Stimulated activated CD4-positive, alpha-beta T cell treated with anti-CD3 and anti-CD28 coated beads, TNF-alpha, amount 100 ng/mL, for 1 hour (primary cell): ENCODE measurements at places on chromosomes 2 and 18.

- no peak for DNase-seq
Measured at GRCh38 chr2:99648906-99649789, 159.3 kb upstream of the REV1 start.

- no peak for DNase-seq
Measured at GRCh38 chr2:226531061-226531810, 268.4 kb downstream of the IRS1 start.

DNA sequence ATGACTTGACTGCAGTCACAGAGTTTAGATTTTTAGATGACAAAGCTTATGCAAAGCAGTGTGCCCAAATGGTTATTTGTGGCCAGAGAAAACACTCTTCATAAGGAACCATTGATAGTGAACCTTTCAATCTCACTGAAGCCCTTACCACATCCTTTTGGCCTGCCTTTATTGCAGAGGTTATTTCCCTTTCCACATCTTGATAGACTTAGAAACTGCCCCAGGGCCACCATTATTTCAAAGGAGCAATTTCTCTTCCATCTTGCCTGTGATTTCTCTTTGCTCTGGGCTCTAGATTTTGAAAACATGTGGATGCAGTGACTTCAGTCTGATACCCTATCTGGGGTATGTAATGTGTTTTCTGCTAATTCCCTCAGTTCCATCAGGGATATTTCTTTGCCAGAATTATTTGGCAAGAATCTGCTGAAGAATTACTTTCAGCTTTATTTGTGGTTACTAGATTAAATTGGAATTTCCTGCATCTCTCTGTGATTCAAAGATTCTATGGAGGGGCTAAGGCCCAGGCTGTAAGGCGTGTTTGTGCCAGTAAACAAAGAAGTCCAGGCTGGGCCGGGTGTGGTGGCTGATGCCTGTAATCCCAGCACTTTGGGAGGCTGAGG, 51.0 kb downstream of the MOGAT1 start:
- DNase-seq: no peak

GRCh38 chr2:28952836-28953211, 28.3 kb upstream of the TOGARAM2 start:
- DNase-seq: no peak

- no peak for DNase-seq
Measured at GRCh38 chr2:180411661-180412060, 404.6 kb upstream of the CWC22 start.

DNA sequence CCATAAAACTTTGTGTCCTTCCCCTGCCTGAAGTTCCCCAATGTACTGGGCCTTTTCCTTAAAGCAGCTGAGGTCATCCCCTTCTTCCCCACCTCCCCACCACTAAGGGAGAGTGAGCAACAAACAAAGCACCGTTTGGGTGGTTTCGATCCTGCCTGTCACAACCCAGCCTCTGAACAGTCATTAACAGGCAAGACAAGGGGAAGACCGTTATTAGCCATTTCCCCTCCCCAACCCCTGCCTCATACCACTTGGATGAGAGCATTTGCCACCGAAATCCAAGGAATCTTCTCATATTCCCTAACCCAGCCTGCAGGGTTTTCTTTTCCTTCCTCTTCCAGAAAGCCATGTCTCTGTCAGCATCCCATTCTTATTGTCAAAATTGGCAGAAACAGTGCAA, 65.6 kb downstream of the STRADB start:
- DNase-seq: no peak

GRCh38 chr2:121096611-121097010, 188.4 kb downstream of the TFCP2L1 start:
- DNase-seq: no peak

- no peak for DNase-seq
Measured at GRCh38 chr2:54881759-54882158, 158.3 kb downstream of the EML6 start.

- DNase-seq: no peak
Measured at GRCh38 chr18:79509536-79509930, 113.8 kb downstream of the NFATC1 start.

GRCh38 chr2:44651974-44652373, 289.5 kb upstream of the SIX3 start:
- DNase-seq: no peak

DNA sequence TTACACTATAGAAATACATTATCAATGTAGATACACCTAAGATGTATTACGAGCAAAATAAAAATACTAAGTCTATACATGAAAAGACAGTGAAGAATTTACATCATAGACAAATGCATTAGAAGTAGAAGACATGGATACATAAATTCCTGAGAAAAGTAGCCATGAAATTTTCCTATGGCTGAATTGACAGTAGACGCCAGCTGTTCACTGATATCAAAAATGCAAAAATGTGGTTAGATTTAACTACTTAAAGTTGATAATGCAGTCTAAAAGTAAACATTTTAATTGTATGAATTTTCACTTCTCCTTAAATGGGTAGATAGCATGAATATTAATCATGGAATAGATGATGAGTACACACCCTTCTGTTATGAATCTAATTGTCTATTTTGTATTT, 350.9 kb downstream of the ARHGAP15 start:
- DNase-seq: no peak

DNA sequence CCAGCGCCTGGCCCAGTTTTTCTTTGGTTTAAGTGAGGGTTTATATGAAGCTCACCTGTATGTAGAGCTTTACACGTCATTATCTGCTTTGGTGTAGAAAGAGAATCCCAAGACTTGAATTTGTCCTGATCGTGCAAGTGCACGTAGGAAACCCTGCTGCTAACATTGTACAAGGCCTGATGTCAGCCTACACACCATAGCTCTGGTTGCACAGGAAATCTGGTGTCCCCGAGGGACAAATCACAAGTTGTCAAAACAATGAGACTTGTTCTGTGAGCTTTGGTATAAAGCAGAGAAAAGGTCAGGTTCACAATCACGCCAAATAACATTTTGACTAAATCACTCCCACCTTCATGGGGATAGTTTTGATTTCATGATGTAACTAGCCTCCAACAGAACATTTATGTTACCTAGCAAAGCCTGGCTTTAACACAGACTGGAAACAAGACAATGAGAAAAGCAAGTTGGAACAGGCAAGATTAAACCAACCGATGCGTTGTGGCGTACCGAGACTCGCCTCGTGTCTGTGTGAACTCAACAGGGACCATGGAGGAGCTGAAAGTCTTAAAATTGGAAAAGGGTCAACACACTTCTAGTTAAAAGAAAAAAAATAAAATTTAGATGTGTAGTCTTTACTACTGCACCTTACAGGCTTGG, 41.4 kb downstream of the ZAP70 start:
- no peak for DNase-seq

- no peak for DNase-seq
Measured at GRCh38 chr2:28802975-28803429, 7.6 kb upstream of the SPDYA start.

- DNase-seq: no peak
Measured at GRCh38 chr18:73959352-73959751, 188.3 kb downstream of the FBXO15 start.
